ENCODE measurements at places on chromosomes 7 and 10. TPM values are rescaled to one million over a fixed set of nuclear protein-coding genes. Genes with fewer than 3 reads are reported as not detected.
A peak's percentile ranks its signal among the peaks of the same experiment; 100 is the strongest.

Gene PNLIPRP2
- not detected for total RNA-seq

- no peak for DNase-seq
Measured at GRCh38 chr7:29607889-29608288, 44.3 kb downstream of the PRR15 start.

Gene ASZ1
- total RNA-seq = not detected

DNA sequence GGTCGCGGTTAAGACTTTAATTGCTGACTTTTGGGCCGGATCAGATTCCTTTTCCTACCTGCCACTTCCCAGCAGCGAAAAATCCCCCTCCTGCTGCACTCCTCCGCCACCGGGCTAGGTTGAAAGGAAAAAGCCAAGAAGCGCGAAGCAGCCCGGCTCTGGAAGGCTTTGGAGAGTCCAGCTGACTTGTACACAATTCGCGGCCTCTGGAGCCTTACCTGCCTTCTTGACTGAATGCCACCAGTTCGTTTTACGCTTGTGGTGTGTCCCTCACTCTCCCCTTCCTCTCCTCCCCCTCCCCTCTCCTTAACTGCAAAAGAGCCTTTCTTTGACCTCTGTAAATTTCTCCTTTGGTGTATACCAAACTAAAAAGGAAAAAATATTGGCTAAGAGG, 2.7 kb upstream of the FEZF1 start:
- DNase-seq = no peak

Gene ACTL6B
- not detected for total RNA-seq

GRCh38 chr7:69772718-69773436, 174.6 kb downstream of the AUTS2 start:
- DNase-seq = no peak

Gene OR2A1
- not detected for total RNA-seq

DNA sequence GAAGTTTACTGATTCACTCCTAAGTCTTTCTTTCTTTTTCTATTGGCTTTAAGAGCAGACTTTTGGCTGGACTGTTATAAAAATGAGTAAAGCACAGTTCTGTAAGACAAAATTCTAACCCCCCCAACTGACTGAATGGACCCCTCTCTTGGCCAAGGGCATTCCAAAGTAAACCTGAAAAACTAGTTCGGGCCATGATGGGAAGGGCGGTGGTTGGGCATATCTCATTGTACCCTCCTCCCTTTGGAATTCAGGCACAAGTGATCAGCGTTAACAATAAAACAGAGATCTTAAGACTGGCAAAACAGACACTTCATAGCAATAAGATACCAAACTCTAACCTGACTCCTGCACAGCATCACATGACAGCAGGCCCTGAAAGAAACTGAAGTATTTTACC, 6.1 kb upstream of the KIF20B start:
- DNase-seq = no peak

- no peak for DNase-seq
Measured at GRCh38 chr7:40859965-40860543, 725.2 kb downstream of the SUGCT start.

Gene ALOX5
- total RNA-seq = not detected

- DNase-seq = no peak
Measured at GRCh38 chr7:17934612-17935240, 5.6 kb downstream of the SNX13 start.

Gene AKR1B1
- 72.2 TPM for total RNA-seq

GRCh38 chr7:801940-802381, 30.3 kb upstream of the SUN1 start:
- no peak for DNase-seq

GRCh38 chr7:131581241-131582051, 25.0 kb upstream of the PODXL start:
- DNase-seq = no peak

Gene TMEM184A
- 0.28 TPM for total RNA-seq

- no peak for DNase-seq
Measured at GRCh38 chr10:50456719-50457118, 167.0 kb downstream of the SGMS1 start.

- no peak for DNase-seq
Measured at GRCh38 chr7:74345970-74346369, 56.8 kb downstream of the CLIP2 start.

- DNase-seq = peak; percentile 54
Measured at GRCh38 chr7:30164567-30164966, 29.8 kb downstream of the MTURN start.

GRCh38 chr7:138431517-138431916, 28.5 kb upstream of the TRIM24 start:
- DNase-seq = no peak

Gene CCDC172
- total RNA-seq = not detected

DNA sequence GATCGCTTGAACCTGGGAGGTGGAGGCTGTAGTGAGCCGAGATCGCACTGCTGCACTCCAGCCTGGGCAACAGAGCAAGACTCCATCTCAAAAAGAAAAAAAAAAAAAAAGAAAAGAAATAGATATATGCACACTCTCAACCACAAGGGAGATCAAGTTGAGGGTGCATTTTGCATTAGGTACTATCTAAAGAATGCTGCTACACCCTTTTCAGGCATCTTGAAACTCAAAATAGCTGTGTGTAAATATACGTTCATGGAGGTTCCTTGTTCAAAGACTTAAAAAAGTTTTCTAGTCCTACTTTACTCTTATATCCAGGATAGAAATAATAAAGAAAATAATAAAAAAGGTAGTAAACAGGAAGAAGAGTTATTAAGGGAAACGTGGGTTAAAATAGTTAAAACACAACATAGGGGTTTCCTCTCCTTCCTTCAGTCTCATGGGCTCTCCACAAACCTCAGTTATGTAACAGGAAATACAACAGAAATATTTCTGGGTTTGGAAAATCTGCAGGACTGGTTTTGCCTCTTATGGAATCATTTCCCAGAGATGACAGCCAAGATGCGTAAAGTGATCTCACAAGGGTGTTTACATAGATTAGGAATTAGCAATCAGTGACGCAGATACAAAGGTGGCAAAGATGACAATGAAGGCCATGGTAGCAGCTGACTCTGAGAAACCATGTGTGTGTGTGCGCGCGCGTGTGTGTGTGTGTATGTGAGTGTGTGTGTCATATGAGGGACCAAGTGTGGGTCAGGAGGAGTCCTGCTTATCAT, 15.1 kb downstream of the STEAP4 start:
- DNase-seq = peak; percentile 3

- DNase-seq = no peak
Measured at GRCh38 chr10:98264378-98265065, 3.5 kb downstream of the LOXL4 start.

DNA sequence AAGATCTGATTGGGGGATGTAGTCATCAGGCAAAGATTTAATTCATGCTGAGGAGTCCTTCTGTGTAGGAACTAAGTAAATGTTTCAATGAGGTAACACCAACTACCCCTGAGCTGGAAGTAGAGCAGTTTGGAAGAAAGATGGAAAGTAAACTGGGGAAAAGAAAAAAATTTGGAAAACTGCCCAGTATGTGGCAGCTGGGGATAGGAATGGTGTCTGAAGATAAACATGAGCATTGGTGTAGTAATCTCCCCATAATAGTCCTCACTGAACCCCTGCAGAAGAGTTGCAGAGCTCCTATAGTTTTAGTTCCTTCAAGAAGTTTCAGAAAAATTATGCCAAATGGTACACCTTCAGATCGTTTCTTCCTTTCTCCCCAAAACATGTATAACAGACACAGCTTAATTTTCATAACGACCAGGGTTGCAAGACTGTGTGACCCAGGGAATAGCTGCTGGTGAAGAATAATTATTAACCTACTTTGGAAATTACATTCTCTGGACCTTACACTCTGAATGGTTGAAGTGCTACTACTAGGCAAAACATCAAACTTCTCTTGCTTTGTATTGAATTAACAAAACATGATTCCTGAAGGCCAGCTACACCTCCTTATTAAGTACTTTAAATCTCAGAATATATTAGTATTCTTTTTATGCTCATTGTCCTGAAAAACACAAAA, 446.4 kb upstream of the NRG3 start:
- DNase-seq = no peak

GRCh38 chr7:134701272-134701671, 54.6 kb downstream of the BPGM start:
- peak; percentile 42 for DNase-seq

- DNase-seq = no peak
Measured at GRCh38 chr10:119427263-119427864, 115.2 kb downstream of the RGS10 start.

Gene ITIH2
- not detected for total RNA-seq

- peak; percentile 53 for DNase-seq
Measured at GRCh38 chr10:5550621-5551530, 26.1 kb downstream of the CALML3 start.

DNA sequence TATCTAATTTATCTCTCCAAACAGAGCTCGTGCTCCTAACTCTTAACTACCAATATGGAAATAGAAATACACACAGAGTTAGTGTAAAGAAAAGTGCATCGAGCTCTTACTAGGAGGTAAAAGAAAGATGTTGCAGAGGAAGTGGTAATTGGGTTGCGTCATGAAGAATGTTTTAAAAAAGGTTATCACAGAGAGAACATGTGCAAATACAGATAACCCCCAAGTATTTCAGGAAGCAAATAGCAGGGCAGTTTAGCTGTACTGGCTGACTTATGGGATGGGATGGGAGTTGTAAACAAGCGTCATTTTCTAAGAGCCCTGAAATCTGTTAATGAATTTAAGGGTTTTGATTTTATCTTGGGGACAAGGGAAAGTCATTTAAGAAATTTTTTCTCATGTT, 153.9 kb downstream of the AGMO start:
- DNase-seq = no peak

Gene JAKMIP3
- total RNA-seq = under 0.01 TPM

Gene HMX3
- not detected for total RNA-seq

- DNase-seq = peak; percentile 36
Measured at GRCh38 chr7:76051840-76052239, 3.9 kb downstream of the MDH2 start.

GRCh38 chr7:22647451-22648257, 79.3 kb upstream of the IL6 start:
- DNase-seq = peak; percentile 98

- DNase-seq = no peak
Measured at GRCh38 chr10:63143987-63144386, 10.9 kb downstream of the NRBF2 start.

DNA sequence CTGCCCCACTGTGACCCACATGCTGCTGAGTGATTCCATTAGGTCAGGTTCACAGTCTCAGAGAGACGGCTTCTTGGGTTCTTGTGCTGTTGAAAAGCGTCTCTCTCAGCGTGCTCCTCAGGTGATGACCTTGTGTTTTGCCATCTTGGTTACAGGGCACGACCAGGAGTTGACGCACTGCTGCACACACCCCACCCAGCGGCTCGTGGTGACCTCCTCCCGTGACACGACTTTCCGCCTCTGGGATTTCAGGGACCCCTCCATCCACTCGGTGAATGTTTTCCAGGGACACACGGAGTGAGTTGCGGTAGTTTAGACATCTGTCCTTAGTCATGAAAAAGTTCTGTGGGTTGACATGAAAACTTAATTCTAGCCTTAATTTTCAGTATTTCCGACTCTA, 48.8 kb downstream of the WDR37 start:
- no peak for DNase-seq

Gene CPA2
- total RNA-seq = not detected

Gene GPAM
- 13.1 TPM for total RNA-seq

Gene WNT2
- 1.4 TPM for total RNA-seq

GRCh38 chr10:13528123-13528874, 515 bp downstream of the BEND7 start:
- DNase-seq = no peak

GRCh38 chr7:29511337-29511736, 52.3 kb upstream of the PRR15 start:
- DNase-seq = no peak

Gene TLL2
- total RNA-seq = under 0.01 TPM

DNA sequence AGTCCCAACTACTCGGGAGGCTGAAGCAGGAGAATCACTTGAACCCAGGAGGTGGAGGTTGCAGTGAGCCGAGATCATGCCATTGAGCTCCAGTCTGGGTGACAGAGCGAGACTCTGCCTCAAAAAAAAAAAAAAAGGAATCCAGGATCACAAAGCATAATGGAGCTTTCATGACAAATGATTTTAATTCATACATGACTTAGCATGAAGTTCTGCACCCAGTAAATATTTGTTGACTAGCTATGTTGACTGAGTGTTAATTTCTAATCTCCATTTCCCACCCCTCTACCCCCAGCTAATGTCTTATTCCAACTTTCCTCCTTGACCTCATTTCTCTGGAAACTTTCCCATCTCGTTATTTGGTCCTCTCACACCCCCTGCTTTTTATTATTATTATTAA, 53.3 kb downstream of the ATOH7 start:
- no peak for DNase-seq

- DNase-seq = peak; percentile 55
Measured at GRCh38 chr10:3803295-3803926, 18.4 kb upstream of the KLF6 start.

GRCh38 chr7:75048435-75049379, 24.9 kb downstream of the RCC1L start:
- peak; percentile 75 for DNase-seq

DNA sequence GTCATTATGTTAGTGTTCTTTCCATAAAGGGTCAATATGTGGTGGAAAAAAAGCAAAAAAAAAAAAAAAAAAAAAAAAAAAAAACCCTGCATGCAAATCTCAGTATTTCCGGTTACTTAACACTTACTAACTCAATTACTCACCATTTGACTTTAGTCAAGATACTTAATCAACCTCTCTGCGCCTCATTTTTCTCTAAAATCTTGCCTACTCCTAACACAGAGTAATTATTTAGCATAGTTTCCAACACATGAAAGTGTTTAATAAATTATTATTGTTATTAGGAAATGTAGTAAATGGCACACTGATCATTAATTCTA, 27.8 kb downstream of the PPP1R3A start:
- no peak for DNase-seq

Gene TNS3
- 64.3 TPM for total RNA-seq

DNA sequence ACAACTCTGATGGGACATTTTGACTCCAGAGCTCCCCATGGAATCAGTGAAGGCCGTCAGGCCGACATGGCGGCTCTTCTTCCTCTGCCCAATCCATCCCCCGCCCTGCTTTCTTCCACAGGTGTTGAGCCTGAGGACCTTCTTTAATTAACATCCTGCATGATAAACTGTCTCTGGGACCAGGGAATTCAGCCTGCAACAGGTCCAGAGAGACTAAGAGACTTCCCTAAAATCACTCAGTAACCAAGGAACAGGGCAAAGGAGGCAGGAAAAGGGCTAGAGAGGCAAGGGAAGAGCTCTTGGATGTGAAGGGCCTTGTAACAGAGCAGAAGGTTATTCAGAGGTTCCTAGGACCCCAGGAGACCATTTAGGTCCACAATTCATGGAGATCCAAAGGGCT, 6.0 kb upstream of the PDLIM1 start:
- DNase-seq = no peak

- no peak for DNase-seq
Measured at GRCh38 chr7:69959789-69960499, 361.7 kb downstream of the AUTS2 start.

Gene HYAL4
- total RNA-seq = not detected

- peak; percentile 75 for DNase-seq
Measured at GRCh38 chr7:98116656-98117461, 10.2 kb downstream of the LMTK2 start.

- DNase-seq = no peak
Measured at GRCh38 chr10:93123766-93124165, 50.1 kb downstream of the CYP26A1 start.
